Aortic smooth muscle cell (primary cell): ENCODE measurements at places on chromosomes 1 and 21. TPM values are rescaled to one million over a fixed set of nuclear protein-coding genes. Genes with fewer than 3 reads are reported as not detected.

Gene HORMAD1
- total RNA-seq = 0.31 and 0.40 TPM in 2 replicates

Gene CYB5RL
- total RNA-seq = 5.8 and 6.2 TPM in 2 replicates

Gene GJA5
- 0.31 and 1.5 TPM in 2 replicates for total RNA-seq

Gene ACKR1
- not detected in 2 replicates for total RNA-seq

Gene CELA2B
- 0.13 TPM in 1 of 2 replicates, not detected in the other for total RNA-seq

Gene KRTAP13-1
- total RNA-seq = not detected in 2 replicates

Gene TEKT2
- total RNA-seq = under 0.01 TPM in 1 of 2 replicates, not detected in the other

Gene TNN
- not detected in 2 replicates for total RNA-seq

Gene PM20D1
- total RNA-seq = not detected in 2 replicates

Gene VANGL2
- total RNA-seq = not detected in 2 replicates

Gene OR2L8
- not detected in 2 replicates for total RNA-seq

Gene TINAGL1
- total RNA-seq = 212 and 291 TPM in 2 replicates

Gene SMIM34
- not detected in 2 replicates for total RNA-seq

Gene PGLYRP3
- not detected in 2 replicates for total RNA-seq

Gene ANGPTL1
- 14.1 and 16.4 TPM in 2 replicates for total RNA-seq

Gene BEND5
- total RNA-seq = 0.12 TPM in 1 of 2 replicates, not detected in the other

Gene SPATA21
- total RNA-seq = not detected in 2 replicates

Gene FAM163A
- total RNA-seq = not detected in 2 replicates

Gene IL19
- not detected in 2 replicates for total RNA-seq

Gene PGBD5
- total RNA-seq = under 0.01 and 0.06 TPM in 2 replicates

Gene GPR52
- 0.92 and 1.1 TPM in 2 replicates for total RNA-seq

Gene AMY2A
- not detected in 2 replicates for total RNA-seq

Gene RPE65
- not detected in 2 replicates for total RNA-seq

Gene EPHA10
- total RNA-seq = not detected in 2 replicates

Gene JAM2
- 0.26 and 0.93 TPM in 2 replicates for total RNA-seq

Gene ASTN1
- total RNA-seq = under 0.01 TPM in 1 of 2 replicates, not detected in the other

Gene DISP1
- 4.0 and 5.5 TPM in 2 replicates for total RNA-seq

Gene ZP4
- not detected in 2 replicates for total RNA-seq

Gene CR1L
- not detected in 2 replicates for total RNA-seq

Gene CFH
- 285 and 426 TPM in 2 replicates for total RNA-seq

Gene CA6
- not detected in 2 replicates for total RNA-seq

Gene RCAN1
- total RNA-seq = 163 and 225 TPM in 2 replicates

Gene TRPM2
- total RNA-seq = under 0.01 TPM in 1 of 2 replicates, not detected in the other

Gene OR2T29
- total RNA-seq = 0.06 TPM in 1 of 2 replicates, not detected in the other

Gene OR2L13
- total RNA-seq = not detected in 2 replicates

Gene CLDN17
- not detected in 2 replicates for total RNA-seq

Gene HUNK
- total RNA-seq = under 0.01 TPM in 2 replicates

Gene OR6K3
- not detected in 2 replicates for total RNA-seq

Gene ENAH
- 247 and 338 TPM in 2 replicates for total RNA-seq

Gene DNASE2B
- not detected in 2 replicates for total RNA-seq

Gene ESRRG
- 0.06 and 0.13 TPM in 2 replicates for total RNA-seq

Gene DCDC2B
- not detected in 2 replicates for total RNA-seq
